Stimulated activated CD4-positive, alpha-beta T cell treated with anti-CD3 and anti-CD28 coated beads, Interleukin-15, amount 100 ng/mL, for 24 hours (primary cell): ENCODE measurements at places on chromosomes 5 and 9.

- no peak for DNase-seq
These were observed 21.8 kb downstream of the ZBED3 start for GRCh38 chr5:77065256-77065655.

- DNase-seq = no peak
These were observed 91.7 kb downstream of the MACROH2A1 start for GRCh38 chr5:135307143-135307903.

- DNase-seq = no peak
These were observed 52.1 kb upstream of the FSTL4 start for GRCh38 chr5:133664422-133664821.

DNA sequence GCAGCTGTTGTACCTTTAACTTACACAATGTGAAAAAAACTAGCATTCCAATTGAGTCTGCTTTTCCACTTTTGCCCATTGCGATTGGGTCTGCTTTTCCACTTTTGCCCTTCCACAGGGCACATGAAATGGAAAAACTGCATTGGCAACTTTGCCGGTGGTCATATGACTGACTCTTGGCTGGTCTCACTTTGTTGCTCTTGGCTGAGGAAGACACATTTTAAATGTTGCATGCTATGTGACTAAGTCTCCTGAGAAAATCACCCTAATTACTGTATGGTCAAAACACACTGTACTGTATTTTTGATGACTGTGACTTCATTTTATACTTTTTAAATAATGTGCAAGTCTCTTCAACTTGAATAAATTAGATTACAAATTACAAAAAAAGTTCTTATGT lies 1.6 kb upstream of the OXCT1 start:
- DNase-seq = no peak

GRCh38 chr5:573976-574375 lies 38.2 kb upstream of the CEP72 start:
- no peak for DNase-seq

DNA sequence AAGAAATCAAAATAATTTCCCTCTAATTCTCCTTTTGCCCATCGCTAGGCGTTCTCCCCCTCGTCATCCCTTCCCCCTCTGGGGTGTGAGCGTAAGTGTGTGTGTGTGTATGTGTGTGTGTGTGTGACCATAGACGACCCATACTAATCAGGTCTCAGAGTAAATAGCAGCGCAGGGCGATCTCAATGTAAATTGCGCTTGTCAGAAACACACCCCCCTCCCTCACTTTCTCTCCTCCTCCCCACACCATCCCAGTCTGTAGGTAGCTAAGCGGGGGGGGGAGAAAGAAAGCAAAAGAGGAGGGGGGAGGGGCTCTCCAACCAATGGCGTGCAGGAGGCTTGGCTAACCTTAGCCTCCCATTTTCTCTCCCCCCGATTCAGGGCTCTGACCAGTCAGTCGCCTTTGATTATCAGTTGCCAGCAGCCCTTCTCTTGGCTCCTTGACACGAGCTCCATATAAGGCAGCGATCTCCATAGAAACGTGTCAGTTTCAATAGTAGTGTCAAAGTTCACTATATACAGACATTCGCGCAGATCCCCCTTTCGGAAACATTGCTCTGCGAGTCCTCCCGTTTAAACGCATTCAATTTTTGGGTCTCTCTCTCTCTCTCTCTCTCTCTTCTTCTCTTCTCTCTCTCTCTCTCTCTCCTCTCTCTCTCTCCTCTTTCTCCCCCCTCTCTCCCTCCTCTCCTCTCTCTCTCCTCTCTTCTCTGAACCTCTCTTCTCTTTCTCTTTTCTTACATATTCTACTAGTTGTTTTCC lies at the start of gene NR2F1:
Gene NR2F1, plus strand, starts transcription at position 546 of the 762 bp plus-strand sequence. CDS start 1,802 bp downstream, outside the sequence.
- DNase-seq = no peak

DNA sequence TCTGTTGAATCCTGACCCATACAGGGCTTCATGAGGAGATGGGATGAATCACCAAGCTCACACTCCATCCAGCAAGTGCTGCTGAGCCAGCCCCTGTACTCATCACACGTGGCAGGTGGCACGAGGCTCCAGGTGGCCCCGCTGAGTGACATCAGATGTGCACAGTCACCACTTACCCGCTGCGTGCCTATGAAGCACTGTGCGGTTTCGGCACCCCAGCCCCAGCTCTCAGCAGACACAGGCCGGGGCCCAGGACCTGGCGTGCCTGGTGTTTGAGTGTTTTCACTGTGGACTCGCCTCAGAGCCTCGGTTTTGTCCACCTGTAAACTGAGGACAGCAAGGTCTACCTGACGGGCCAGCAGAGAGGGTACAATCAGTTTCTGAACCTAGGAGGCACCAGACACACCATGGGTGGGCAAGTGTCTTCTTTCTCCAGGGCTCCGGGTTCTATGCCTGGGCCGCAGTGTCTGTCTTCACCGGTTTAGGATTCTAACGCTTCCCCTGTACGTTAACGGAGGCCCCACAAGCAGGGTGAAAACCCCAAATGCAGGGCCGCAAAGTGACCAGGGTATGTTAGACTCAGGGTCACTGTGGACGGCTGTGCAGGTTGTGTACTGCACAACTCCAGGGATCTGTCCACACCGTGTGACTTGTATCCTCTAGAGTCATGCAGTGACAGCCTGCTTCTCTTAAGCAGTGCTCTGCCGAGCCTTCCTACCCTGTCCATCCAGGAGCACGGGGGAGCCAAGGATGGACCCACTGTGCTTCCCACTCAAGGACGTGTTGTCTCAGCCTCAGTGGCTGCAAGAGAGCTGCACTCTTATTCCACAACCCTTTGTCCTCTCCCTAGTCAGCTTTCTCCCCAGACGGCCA lies 44.3 kb upstream of the COL5A1 start:
- no peak for DNase-seq

- no peak for DNase-seq
These were observed 30.6 kb downstream of the SPINK5 start for GRCh38 chr5:148094336-148094735.

DNA sequence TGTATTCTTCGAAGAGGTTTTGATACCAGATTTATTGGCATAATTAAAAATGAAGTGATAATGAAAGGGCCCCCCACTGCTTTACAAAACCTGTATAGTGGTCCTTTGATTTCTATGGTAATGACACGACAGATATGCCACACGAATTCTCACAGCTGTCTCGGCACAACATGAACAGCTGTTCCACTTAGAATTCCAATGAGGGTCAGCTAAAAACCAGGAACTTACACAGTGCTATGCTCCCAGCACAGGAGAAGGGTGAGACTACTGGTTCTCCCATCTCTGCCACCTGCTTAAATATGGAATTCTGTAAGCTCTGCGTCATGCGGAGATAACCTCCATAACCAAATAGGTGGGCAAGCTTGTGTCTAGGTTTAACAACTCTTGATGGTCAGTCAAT lies 183.0 kb upstream of the EFNA5 start:
- DNase-seq = no peak

- DNase-seq = no peak
These were observed 40.6 kb upstream of the DMRTA1 start for GRCh38 chr9:22405869-22406659.

- DNase-seq = peak; percentile 49
These were observed 12.0 kb downstream of the GPSM1 start for GRCh38 chr9:136339173-136339957.

GRCh38 chr5:45862763-45863162 lies 166.6 kb upstream of the HCN1 start:
- DNase-seq = no peak

GRCh38 chr5:78547183-78547582 lies 101.4 kb downstream of the LHFPL2 start:
- DNase-seq = no peak

DNA sequence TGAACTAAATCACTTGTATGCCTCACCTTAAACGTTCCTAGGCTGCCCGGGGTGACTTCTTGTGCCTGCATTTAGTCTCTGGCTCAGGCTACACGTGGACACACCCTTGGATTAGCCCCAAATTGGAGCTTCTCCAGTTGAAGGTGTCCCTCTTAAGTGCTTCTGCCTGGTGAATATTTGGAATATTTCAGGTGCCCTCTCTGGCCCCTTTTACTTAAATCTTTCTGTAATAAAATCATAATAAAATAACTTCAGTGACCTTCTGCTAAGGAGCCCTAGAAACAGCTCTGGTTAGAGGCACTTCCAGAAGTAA lies 74.3 kb upstream of the KLF9 start:
- no peak for DNase-seq

DNA sequence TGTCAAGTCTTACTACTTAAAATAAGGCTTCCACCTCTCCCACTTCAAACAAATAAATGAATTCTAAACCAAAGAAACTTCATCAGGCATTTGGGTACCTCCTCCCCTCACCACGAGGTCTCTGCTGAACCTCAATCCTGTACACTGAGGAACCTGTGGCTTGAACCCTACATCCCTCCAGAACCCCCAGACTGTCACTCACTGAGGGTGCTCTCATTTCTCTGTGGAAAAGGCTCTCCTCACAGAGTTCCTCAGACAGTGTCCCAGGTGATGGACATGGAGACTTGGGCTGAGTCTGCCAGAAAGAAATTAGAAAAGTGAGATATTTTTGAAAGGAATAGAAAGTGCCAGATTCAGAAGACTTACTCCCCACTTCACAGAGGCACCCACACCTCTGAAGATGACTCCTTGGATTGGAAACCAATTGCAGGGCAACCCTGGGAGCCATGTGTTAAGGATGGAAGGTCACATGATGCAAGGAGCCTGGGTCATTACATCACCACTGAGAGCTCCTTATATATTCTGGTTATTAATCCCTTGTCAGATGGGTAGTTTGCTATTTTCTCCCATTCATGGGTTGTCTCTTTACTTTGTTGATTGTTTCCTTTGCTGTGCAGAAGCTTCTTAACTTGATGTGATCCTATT lies 19.8 kb downstream of the MLANA start:
- peak; percentile 42 for DNase-seq

DNA sequence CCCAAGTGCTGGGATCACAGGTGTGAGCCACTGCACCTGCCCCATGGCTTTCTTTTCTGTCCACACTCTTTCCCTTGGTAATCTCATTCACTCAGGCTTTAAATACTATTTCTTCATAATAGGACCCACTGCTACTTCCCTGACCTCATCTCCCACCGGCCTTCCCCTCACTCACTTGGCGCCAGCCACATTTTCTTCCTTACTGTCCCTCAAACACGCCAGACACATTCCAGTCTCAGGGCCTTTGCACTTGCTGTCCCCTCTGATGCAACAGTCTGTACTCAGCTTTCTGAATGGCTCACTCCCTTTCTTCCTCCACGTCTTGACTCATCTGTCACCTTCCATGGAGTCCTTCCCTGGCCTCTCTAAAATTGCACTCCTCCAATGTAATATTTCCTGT lies 111.1 kb upstream of the MVB12B start:
- DNase-seq = no peak

GRCh38 chr9:93266521-93267001 lies 82.6 kb downstream of the WNK2 start:
- DNase-seq = no peak

DNA sequence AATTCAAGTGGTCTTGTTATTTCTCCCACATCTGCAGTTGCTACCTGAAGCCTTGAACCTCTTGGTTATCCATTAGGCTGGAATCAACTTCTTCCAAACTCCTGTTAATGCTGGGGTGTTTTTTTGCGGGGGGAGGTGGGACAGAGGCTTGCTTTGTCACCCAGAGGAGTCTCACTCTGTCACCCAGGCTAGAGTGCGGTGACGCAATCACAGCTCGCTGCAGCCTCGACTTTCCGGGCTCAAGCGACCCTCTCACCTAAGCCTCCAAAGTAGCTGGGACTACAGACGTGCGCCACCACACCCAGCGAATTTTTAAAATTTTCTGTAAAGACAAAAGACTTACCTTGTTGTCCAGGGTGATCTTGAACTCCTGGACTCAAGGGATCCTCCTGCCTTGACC lies 4.4 kb downstream of the SCGB3A1 start:
- DNase-seq = no peak

DNA sequence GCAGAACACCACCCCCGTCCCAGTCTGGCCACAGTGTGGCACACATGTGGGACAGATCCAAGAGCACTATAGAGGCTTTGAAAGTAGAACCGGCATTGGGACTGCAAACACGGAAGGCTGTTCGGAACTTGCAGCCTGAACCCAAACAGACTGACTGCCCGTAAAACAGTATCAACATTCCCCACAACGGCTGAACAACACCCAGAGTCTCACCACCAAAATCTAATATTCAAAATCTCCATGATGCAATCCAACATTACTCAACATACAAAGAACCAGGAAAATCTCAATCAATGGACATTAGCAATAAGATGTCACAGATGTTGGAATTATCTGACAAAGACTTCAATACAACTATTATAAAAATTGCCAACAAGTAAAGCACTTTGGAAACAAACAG lies 82.3 kb downstream of the ROR2 start:
- no peak for DNase-seq

DNA sequence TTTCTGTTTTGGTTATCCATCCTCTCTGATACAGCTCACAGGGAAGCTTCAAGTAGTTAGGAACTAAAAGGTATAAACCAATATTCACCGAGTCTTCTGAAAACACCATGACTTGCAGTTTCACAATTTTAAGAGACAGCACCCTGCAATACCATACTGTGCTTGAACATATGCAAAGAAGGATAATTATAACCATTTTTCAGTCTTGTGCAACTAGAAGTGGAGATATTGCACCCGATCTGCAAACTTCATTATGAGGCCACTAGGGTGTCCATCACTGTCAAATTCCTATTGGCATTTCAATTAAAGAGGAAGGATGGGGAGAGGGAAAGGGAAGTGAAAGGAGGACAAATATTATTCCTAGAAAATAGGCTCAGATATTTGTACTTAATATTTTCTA lies 32.4 kb upstream of the CEP120 start:
- no peak for DNase-seq

DNA sequence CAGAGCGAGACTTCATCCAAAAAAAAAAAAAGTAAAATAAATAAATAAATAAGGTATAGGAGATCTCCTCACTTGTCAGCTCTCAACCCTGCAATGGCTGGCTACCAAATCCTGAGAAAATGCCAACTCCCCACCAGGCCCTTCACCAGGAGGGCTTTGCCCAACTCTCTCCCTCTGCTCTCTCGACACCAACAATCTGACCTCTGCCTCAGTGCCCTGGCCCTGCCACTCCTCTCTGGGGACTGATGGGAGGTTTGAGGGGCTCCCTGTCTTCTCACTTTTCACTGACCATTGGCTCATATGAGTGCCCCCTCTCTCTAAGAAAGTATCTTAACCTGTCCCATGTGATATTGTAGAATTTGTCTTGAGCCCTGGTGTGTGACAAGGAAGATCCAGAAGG lies 52.6 kb upstream of the SH3PXD2B start:
- no peak for DNase-seq

GRCh38 chr5:2514484-2514883 lies 237.0 kb downstream of the IRX2 start:
- DNase-seq = no peak

GRCh38 chr5:126998201-126998631 lies 32.1 kb downstream of the MARCHF3 start:
- DNase-seq = no peak

GRCh38 chr5:5985332-5985731 lies 393.0 kb downstream of the MED10 start:
- no peak for DNase-seq

DNA sequence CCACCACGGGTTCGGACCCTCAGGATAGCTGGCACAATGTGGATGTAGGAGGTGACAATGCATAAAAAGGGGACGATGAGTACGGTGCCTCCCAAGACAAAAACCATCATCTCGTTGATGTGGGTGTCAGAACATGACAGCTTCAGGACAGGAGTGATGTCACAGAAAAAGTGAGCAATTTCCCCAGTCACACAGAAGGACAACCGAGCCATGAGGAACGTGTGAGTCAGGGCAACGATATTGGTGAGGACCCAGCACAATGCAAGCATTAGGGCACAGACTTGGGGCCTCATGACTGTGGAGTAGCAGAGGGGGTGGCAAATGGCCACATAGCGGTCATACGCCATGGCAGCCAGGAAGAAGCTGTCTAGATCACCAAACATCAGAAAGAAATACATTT lies 491 bp downstream of the OR1N1 start:
- peak; percentile 27 for DNase-seq
